ENCODE measurements at places on chromosomes 1 and 21.

GRCh38 chr21:37983336-37984095 is 67.3 kb upstream of the KCNJ6 start:
- no peak for DNase-seq

GRCh38 chr1:154869351-154870114 is 548 bp downstream of the KCNN3 start:
- no peak for DNase-seq

DNA sequence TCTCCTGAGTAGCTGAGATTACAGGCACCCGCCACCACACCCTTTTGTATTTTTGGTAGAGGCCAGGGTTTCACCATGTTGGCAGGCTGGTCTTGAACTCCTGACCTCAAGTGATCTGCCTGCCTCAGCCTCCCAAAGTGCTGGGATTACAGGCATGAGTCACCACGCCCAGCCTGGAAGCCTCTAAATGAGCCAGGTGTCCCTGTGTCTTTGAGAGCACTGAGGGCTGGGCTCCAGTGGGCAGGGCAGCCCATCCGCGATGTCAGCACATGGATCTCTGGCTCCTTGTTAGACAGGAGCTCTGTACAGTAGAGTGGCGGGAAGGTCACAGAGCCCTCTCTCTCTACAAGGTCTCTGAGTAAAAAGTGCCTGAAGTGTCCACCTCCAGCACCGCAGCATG is 124.3 kb downstream of the PGBD5 start:
- DNase-seq = no peak

DNA sequence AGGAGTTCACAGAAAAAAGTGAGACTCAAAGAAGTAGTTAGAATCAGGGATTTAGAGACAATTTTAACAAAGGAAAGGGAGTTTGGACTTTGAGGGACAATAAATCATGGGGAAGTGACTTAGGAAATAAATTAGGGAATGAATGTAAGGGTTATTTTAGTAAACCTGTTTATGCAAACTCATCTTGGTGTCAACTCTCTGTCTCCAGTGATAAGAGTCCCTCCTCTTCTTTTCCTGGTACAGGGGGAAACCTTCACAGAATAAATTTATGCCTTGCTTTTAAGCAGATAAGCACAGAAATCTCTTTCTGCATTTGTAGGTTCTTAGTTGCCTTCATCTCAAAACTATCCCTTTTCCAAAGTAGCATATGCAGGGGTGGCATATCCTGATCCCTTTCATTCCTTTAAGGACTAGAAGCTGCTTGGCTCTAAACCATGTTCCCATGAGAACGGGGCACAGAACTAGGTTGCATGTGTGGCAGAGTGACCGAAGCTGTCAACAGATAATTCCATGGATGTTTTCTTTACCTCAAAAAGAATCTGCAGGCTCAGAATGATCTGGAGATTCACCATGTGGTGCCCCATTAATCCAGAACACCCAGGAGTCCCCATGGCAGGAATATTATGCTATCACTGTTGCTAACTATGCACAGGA is 155.4 kb downstream of the ZNF648 start:
- no peak for DNase-seq

Data from CD4-positive, alpha-beta memory T cell (primary cell).